Stimulated activated CD4-positive, alpha-beta T cell treated with anti-CD3 and anti-CD28 coated beads, TNF-alpha, amount 100 ng/mL, for 1 hour (primary cell): ENCODE measurements at places on chromosomes 13 and 19.

DNA sequence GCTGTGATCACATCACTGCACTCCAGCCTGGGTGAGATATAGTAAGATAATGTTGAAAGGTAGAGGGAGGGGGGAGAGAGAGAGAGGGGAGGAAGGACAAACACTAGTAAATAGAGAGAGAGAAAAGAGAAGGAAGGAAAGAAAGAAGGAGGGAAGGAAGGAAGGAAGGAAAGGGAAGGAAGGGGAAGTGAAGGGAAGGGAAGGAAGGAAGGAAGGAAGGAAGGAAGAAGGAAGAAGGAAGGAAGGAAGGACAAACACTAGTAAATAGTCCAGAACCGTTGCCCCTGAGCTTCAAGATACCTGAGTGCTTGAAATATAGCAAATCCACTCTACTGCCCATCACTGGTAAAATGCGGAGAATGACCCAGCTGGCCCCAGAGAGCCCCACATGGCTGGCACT is 156.5 kb upstream of the ZNF507 start:
- no peak for DNase-seq

DNA sequence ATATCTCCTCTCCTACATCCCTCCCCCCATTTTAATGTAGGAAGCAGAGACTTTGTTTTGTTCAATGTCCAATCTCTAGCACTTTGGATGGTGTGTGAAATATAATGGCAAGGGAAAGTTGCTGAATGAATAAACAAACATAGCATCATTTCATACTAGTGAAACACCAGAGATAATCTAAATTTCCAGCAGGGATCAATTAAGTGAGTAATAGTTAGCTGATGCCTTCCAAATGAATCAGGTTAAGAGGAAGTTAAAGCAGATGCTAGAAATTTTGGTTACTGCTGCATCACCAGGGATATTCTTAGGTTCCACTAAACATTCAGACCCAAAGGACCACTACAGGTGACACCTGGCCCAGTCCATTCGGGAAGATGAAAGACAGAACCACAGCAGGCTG is 8.1 kb downstream of the MRPS31 start:
- no peak for DNase-seq

GRCh38 chr19:2412449-2412848 is 14.9 kb downstream of the TIMM13 start:
- DNase-seq, result no peak

DNA sequence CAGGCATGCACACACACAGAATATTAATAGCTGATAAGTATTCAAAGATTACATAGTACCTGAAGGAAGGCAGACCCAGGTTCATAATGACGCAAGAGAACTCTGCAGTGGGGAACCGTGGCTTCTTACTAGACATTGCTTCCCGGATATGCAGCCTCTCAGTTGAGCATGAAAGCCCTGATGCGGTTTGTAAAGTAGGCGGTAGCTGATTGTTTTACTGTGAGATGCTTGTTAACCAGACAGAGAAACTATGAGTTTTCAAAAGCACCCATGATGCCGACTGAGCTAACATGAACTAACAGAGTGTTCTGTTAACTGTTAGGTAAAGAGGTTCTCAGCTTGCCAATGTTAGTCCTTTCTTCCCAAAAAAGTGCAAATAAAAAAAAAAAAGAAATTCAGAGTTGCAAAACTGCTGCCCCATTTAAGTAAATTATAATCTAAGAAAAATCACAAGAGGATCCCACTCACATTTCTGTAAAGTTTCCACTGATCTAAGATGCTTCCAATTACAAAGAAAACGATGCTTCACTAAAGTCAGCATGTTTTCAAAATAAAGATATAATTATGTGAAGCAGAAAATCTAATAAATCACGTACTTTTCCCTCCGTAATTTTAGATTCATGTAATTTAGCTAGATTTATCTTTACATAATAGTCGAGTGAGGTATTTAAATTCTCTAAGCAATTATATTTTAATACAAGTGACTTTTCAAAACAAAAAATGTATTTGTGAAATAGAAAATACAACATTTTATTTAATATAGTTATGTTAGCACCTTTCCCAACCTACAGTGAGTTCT is 2.2 kb downstream of the FLT1 start:
- no peak for DNase-seq

- DNase-seq, result no peak
Measured at GRCh38 chr13:42394711-42395085, 122.7 kb downstream of the AKAP11 start.

DNA sequence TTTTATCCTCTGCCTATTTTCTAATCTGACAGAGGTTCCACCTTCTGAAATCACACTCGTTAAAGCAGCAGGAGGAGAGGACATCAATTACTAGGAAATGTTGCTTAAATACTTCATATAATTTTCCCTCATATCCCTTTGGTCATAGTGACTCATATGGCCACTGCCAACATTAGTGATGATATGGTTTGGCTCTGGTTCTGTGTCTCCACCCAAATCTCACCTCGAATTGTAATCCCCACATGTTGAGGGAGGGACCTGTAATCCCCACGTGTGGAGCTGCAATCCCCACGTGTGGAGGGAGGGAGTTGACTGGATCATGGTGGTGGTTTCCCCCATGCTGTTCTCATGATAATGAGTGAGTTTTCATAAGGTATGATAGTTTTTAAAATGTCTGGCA is 618.4 kb upstream of the SLITRK5 start:
- DNase-seq, result no peak

DNA sequence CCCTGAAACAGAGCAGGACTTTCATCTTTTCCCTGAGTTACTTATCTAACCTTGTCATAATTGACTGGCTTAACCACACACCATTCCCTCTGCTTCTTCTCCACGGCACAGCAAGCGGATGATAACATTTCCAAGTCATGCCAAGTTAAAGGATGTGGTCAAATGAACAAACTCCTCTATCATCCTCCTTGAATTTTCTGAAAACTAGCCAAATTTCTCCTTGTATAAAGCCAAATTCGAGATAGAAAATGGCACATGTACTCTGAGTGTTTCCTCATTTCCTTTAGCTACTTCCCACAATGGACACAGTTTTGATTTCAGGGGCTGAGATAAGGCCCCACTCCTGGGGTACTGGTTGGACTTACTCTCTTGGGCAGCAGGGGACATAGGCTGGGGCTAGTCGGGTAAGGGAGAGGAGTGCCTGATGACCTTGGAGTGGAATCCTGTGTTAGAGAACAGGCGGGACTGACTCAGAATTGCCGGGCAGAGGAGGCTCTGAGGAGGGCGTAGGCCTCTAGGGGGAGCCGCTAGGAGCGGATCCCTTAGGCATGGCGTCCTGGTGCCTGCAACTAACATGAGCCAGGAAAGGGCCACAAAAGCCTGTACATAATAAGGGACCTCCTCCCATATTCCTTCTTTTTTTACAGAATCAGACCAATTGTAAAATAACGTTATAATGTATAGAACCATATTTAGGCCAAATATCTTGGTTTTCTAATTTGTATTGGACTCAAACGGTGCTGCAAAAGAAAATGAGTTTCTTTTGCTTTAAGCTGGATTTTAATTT is 20.3 kb upstream of the TMTC4 start:
- DNase-seq, result no peak

DNA sequence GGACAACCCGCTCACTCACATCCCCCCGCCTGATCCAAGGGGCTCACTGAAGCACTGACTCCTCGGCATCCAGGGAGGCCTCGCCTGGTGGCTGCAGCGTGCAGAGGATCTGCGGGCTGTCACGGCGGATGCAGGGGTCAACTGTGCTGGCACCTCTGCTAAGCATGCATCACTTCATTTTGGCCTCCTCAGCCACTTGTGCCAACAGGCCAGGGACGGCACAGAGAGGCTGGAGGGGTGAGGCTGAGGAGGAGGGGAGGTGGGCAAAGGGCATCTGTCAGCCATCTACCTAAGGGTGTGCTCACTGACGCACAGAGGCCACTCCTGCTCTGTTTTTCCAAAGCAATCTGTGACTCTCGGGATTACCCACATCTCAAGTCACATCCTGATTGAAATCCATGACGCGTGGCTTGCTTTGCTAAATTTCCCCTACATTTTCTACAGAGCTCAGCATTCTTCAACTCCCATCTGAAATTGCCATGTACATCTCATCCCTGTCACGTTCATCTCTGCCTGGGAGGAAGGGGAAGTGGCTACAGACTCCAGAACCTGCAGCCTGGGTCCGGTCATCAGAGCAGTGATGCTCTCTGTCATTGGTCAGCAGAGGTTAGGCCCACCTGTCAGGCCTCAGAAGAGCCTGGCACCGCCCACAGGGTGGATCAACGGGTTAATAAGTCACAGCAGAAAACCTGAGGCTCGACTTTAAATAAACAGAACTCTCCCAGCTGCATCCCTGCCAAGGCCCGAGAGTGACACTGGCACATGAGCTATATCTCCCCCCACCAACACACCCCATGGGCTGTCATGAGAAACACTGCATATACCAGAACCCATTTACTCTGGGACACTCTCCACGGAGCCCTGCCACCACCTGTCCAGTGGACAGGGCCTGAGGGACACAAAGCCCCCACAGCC is 17.6 kb downstream of the ELL start:
- no peak for DNase-seq

GRCh38 chr13:47455626-47456025 is 545.4 kb downstream of the SUCLA2 start:
- no peak for DNase-seq

- DNase-seq, result no peak
Measured at GRCh38 chr19:54373781-54374631, 9.3 kb upstream of the LAIR1 start.

DNA sequence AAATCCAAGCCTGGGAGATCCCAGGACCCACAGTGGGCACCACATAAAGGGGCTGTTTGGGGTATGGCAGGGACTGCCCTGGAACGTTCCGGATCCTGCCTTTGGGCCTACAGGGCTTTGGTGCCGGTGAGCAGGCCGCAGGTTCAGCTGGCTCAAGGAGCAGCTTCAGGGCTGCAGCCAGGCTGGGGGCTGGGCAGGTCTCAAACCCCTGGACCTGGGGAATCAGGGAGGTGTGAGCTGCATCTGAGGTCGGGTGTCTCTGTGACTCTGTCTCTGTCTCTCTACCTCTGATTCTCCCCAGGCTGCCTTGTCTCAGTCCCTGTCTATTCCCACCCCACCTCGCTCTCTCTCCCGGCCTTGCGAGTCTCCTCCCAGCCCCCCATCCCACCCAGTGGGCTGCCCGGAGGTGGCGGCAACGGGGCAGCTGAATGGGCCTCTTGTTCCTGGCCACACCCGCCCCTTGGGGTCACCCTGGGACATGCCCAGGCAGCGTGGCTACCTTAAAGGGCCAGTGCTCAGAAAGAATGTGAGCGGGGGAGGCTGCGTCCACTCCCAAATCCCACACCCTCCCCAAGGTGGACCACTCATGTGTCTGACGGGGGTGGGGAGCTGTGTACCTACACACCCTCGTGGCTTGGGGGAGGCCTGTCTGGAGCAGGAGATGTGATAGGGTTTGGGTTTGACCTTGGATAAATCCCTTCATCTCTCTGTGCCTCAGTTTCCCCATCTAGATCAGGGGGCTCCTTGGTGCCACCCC is 31.1 kb downstream of the NFIC start:
- no peak for DNase-seq

- no peak for DNase-seq
Measured at GRCh38 chr19:55454787-55455243, 6.6 kb downstream of the ISOC2 start.

GRCh38 chr19:45215391-45216191 is 29.6 kb downstream of the EXOC3L2 start:
- no peak for DNase-seq

DNA sequence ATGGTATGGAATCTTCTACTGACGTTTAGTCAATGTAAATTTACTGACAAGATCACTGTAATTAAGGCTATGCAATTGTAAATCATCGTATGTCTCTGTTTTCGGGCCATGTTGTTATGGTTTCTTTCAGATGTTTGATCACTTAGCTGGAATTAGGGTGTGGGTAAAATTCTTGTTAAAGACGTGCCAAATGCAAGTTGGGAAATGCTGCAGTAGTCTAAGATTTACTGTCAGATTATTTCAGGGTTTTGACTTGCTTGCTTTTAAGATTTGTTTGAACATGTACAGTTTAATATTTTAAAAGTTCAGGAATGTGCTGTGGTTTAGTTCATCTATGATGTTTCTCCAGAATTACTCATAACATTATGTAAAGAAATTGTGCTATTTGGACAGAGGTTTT is 10.8 kb downstream of the NDFIP2 start:
- DNase-seq, result no peak

DNA sequence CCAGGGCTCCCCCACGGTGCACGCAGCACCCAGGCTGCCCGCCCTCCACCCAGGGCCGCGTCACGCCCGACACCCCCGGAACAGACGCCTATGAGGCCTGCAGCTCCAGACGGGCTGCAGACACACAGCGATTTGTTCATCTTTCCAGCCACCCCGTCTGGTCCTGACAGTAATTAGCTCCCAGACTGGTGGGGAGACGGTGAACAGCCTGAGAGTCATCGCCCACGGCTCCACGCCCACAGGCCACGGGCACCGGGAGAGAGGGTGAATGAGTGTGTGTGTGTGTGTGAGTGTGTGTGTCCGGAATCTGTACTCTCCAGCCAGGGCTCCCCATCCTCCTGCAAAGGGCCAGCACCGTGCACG is 18.1 kb downstream of the GADD45B start:
- DNase-seq, result no peak

DNA sequence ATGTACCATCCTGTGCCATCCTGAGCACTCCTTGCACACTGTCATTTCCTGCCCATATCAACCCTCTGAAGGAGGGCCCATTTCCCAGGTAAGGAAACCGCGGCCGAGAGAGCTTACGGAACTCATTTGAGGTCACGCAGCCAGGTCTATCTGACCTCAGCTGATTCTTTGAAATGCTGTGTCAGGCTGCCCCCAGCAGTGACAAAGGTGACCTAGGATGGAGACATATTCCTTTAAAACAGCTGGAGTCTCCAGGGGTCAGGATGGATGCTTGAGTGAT is 42.2 kb upstream of the VSTM2B start:
- no peak for DNase-seq

- DNase-seq, result no peak
Measured at GRCh38 chr19:31553112-31553845, 204.0 kb upstream of the TSHZ3 start.

- DNase-seq, result no peak
Measured at GRCh38 chr19:16315825-16316505, 8.7 kb upstream of the KLF2 start.

GRCh38 chr13:51845574-51846318 is 769 bp upstream of the TMEM272 start:
- no peak for DNase-seq

DNA sequence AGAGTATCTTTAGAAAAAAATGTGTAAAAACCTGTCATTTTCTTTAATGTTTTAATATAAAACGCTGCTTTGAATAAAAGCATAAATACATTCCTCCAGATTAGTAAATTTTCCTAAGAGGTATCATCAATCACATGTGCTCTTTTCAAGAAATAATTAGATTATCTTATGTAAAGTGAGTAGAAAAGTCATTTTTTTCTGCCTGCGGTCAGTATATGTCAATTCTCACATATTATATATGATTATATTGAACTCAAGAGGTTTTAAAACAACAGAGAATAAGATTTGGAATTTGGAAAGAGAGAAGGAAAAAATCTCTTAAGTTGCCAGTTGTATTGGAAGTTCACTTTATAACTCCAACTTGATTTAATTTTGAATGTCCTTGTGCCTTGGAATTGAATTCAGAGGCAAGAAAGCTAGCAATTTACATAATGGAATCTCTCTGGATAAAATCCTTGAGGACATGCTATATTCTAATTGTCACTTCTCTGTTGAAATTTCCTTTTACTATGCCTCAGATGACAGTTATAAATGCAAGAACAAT is 740.1 kb upstream of the SPRY2 start:
- no peak for DNase-seq

GRCh38 chr13:33571618-33572017 is 246.3 kb upstream of the RFC3 start:
- DNase-seq, result no peak

- DNase-seq, result no peak
Measured at GRCh38 chr13:33787051-33787591, 30.8 kb upstream of the RFC3 start.
